ENCODE measurements at places on chromosomes 1 and 21.

GRCh38 chr1:203153989-203154821 is 21.4 kb downstream of the MYBPH start:
- no peak for DNase-seq

- peak; percentile 56 for DNase-seq
Measured at GRCh38 chr21:38768471-38769063, 37.2 kb upstream of the ETS2 start.

DNA sequence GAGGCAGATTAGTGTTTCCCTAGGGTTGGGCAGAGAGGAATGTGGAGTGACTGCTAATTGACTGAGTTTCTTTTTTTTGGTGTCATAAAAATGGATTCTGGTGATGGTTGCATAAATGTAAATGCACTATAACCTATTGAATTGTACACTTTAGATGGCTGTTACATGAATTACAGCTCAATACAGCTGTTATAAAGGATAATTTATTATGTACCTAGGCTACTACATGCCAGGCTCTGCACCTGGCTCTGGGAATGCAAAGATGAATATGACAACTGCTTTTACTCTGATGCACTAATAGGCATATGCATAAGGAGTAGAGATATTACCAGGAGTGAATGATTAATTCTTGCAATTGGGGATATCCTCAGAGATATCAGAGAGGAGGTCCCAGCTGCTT is 345.3 kb downstream of the PTBP2 start:
- DNase-seq: no peak

GRCh38 chr1:111145542-111145941 is 5.5 kb downstream of the CEPT1 start:
- DNase-seq: no peak

- no peak for DNase-seq
Measured at GRCh38 chr1:56403321-56403720, 176.0 kb downstream of the PLPP3 start.

GRCh38 chr1:185441605-185442004 is 124.6 kb upstream of the IVNS1ABP start:
- DNase-seq: no peak

- DNase-seq: no peak
Measured at GRCh38 chr1:54804471-54805132, 3.5 kb upstream of the TTC22 start.

- no peak for DNase-seq
Measured at GRCh38 chr1:196517193-196517592, 91.0 kb downstream of the KCNT2 start.

DNA sequence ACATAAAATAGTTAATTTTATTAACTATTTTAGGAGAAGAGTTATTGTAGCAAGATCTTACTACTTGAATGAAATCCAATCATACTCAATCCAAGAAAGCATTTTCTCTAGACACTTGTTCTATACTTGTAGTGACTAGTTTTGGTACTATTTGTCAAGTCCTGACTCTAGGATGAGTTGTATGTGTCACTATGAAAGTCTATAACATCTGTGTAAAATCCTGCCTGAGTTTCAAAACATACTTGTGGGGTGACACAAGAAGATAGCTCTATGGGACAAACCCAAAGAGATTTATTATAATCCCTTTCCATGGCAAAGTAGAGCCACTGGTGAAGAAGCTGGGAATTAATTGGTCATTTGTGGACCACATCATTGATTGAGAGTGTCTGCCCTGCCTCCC is 1042.2 kb upstream of the ADGRL4 start:
- DNase-seq: no peak

- DNase-seq: no peak
Measured at GRCh38 chr1:24345334-24345733, 26.2 kb downstream of the GRHL3 start.

DNA sequence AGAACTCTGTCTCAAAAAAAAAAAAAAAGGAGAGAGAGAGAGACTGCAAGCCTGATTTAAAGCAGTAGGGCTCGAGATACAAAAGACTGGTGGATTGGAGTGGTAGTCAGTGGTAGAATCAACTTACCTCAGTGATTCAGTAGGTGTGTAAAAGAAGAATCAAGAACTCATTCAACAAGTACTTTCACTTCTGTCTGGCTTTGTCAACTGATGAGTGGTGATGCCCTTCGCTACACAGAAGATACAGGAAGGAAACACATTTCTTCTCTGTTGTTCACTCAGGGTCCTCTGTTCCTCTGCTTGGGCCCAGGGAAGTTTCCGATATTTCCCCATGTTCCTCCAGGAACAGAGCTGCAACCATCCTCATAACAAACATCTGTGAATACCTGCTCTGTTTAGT is 68.6 kb upstream of the COG2 start:
- DNase-seq: no peak

DNA sequence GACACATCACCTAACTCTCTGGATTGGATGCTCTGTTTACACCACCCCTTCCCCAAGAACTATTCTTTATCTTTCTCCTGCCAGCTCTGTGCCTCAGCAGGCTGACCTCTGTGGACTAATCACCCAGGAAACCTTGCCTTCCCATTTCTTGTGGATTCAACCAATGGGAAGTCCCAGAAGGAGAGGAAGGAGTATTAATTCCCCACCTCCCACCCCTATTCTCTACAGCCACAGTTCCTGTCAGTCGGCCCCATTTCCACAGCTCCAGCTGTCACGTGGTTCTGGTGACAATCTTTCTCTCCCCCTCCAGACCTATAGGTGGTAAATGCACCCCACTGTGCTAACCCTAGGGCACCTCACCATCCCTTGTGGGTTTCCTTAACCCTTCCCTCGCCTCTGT is 46.8 kb upstream of the SSBP3 start:
- no peak for DNase-seq

- DNase-seq: no peak
Measured at GRCh38 chr1:165595246-165595938, 35.6 kb upstream of the MGST3 start.

DNA sequence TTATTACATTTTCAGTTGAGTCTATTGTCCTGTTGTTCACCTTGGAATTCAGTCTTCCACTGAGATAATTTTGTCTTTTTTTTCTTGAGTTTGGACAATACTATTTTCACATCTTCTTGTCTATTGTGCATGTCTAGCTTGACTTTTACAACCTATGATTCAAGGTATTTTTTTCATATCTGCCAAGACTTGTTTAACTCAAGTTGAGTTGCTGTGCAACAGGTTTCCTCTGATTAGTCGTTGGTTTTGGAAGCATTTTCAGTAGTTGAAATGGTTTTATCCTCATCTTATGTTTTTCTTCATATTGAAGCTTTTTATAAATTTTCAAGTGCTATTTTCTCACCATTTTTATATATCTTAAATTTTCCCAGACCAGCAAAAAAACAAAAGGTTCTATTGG is 103.6 kb downstream of the SCMH1 start:
- no peak for DNase-seq

DNA sequence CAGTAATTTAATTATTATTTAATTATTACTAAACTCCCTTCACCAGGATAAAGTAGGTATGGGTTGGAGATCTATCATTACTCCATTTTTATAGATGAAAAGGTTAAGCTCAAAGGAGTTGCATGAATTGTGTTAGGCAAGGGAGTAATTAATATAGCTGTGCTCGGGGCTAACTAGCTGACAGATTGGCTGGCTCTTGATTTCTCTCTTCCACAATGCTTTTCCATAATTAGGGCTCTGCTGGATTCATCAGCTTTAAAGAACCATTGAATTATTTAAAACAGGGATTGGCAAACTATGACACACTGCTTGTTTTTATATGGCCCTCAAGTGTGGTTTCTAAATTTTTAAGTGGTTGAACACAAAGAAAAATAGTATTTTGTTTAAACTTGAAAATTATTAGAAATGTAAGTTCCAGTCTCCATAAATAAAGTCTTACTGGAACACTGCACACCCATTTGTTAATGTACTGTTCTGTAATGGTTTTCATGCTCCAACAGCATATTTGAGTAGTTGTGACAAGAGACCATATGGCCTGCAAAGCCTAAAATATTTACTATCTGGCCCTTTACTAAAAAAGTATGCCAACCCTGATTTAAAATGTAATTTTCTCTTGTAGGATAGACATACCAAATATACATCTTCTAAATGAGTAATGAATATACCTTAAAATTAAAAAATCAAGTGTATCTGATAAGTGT is 76.4 kb downstream of the GDAP2 start:
- no peak for DNase-seq

- no peak for DNase-seq
Measured at GRCh38 chr1:195740862-195741261, 867.4 kb downstream of the KCNT2 start.

DNA sequence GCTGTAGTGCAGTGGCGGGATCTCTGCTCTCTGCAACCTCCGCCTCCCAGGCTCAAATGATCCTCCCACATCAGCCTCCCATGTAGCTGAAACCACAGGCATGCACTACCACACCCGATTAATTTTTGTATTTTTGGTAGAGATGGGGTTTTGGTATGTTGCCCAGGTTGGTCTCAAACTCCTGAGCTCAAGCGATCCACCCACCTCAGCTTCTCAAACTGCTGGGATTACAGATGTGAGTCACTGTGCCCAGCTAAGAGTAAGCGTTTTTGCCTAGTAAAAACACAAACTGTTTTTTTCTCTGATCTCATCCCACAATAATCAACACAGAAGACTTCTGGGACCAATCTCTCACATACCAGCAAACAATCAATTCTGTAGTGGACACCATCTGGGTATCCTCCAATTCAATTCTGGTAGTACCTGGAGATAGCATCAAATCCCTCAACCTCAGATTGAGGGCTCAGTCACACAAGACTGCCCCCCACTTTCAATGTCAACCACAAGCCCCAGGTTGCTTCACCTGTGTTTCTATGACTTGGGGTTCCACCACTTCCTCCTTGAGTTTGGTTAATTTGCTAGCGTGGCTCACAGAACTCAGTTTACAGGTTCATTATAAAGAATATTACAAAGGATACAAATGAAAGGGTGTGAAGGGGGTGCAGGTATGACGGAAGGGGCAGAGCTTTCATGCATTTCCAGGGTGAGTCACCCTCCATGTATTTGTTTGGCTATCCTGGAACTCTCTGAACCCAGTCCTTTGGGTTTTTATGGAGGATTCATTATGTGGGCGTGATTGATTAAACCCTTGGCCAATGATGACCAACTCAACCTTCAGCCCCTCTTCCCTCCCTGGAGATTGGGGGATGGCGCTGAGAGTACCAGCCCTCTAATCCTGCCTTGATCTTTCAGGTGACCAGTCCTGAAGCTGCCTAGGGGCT is 40.0 kb upstream of the RHOU start:
- no peak for DNase-seq

- no peak for DNase-seq
Measured at GRCh38 chr1:160838888-160839287, 23.8 kb downstream of the CD244 start.

GRCh38 chr1:76294482-76295194 is 220.1 kb downstream of the ST6GALNAC3 start:
- no peak for DNase-seq

DNA sequence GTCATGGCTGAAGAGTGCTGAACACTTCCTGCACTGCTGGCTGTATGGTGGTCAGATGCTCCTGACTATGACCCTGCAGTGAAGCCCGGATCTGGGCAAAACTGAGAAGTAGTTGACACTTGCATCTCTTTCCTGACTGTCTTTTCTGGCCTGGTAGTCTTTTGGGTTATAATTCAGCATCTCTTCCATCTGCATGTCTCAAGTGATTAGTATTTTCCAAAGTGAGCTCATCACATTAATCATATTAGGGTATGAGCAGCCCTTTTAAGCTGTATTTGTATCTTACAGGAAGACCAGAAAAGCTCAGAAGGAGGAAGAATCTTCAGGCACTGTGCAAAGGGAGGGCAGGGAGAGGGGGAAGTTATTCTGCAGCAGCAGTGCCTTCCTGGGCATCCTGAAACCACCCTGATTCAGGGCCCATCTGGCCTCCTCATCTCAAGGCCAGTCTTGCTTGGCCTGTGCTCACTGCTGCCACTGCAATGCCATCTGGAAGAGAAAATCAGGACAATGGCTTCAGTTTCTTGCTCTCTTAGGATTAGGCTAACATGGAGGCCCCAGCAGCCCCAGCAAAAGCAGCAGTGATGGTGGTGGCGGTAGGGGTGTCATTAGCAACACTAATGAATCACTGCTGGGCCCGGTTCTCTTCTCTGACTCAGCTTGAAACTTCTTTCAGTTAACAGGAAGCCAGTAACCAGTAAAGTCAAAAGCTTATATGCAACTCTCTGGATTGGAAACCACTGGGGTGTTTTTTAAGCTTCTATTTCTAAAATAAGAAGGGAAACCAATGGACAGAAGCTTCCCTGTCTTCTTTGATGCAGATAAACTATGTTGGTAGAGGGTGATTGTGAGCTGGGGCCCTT is 63.3 kb upstream of the WDR26 start:
- DNase-seq: peak; percentile 61

DNA sequence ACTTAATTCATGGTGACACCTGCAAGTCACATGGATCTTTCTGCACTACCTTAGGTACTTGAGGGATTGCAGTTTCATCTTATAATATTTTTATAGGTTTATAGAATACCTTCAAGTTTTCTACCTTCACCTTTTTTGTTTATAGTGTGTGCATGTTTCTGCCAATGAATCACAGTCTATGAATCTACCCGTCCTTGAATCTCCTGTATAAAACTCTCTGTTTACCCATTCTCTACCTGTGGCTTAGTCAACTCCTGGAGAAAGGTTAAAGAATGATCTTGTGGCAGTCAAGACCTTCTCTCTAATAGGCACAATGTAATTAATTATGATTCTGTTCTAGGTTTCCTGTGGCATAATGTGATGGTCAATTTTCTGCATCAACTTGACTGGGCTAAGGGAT is 3.2 kb upstream of the GSTM2 start:
- no peak for DNase-seq

DNA sequence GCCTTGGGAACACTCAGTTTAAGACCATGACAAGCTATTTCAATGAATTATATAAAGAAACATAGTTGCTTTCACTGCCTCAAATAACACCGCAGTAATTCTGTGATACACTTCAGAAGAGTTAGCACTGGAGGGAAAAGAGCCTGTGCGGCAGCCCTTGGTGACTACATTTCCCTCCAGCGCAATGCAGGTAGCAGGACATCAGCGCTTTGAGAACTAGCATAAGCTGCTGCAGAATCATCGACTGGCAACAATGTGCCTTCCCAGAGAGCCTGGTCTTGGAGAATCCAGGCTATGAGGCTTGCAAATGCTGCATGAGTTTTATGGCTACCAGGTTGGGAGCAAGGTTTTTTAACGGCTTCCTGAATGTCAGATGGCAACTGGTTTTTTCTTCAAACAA is 7.5 kb downstream of the NRIP1 start:
- no peak for DNase-seq

- DNase-seq: no peak
Measured at GRCh38 chr1:103129255-103129654, 20.9 kb upstream of the COL11A1 start.

- DNase-seq: no peak
Measured at GRCh38 chr21:45747802-45748445, 104.4 kb downstream of the PCBP3 start.

DNA sequence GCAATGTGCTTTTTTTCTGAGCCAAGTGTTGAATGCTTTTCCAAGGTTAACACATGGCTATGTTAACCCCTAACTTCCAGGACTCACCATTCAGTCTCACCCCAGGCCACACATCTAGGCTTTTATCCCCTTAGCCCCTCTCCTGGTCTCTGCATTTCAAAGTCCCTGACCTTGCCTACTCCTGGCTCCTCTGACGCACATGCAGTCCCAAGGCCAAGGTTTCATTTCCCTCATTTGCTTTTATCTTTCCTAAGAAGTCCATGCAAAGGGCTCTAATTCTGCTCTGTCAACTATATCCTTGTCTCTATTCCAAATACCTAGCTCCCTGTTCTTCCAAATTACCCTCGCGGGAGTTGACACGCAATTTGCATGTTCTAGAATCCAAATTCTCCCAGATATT is 25.4 kb downstream of the SLC30A10 start:
- no peak for DNase-seq
